DMS153 (cell line): ENCODE measurements at places on chromosomes 1 and 21.

DNA sequence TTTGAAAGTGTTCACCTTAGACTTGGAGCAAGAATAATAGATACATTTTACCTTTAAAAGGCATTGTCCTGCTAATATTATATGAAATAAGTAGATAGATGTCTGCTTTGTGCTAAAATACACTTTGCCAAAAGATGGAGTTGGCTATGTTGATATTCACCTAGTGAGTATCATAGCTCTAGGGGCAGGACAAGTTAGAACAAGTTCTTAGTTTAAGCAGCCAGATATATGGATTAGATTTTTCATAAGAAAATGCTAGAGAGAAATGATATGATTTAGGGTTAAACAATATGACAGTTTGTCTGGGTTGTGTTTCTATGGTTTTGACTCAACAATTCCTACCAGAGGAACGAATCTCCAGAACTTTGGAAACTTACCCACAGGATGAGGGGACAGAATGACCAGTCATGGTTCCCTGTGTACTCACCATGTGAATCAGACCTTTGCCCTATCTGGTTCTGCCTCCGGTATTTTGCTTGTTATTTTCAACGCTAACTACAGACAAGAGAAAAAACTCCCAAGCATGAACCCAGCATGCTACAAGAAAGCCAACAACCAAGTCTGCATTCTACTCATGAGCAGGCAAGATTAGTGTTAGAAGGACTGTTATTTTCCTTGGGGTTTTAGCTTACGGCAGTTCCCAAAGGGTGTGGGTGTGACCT is 1.7 kb downstream of the F5 start:
- no peak for DNase-seq

- no peak for DNase-seq
Observed at GRCh38 chr1:168135921-168136708, 615 bp downstream of the GPR161 start.

GRCh38 chr1:208324005-208324404 is 79.8 kb upstream of the PLXNA2 start:
- no peak for DNase-seq

DNA sequence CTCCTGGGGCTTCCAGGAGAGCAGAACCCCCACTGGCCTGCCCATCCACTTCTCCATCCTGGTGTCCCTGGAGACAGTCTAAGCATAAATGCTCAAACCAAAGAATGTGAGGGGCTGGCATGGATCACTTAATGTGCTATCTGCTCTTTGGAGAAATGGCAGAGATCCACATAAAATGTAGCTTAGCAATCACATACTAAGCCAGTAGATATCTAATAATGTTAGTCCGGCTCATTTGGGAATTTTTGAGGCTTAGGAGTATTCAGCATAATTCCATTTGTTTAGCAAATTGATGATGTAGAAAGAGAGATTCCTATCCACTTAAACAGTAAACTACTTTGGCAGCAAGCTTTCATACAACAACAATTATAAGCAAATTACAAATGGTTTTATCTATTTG is 90.7 kb downstream of the TENT5C start:
- no peak for DNase-seq

DNA sequence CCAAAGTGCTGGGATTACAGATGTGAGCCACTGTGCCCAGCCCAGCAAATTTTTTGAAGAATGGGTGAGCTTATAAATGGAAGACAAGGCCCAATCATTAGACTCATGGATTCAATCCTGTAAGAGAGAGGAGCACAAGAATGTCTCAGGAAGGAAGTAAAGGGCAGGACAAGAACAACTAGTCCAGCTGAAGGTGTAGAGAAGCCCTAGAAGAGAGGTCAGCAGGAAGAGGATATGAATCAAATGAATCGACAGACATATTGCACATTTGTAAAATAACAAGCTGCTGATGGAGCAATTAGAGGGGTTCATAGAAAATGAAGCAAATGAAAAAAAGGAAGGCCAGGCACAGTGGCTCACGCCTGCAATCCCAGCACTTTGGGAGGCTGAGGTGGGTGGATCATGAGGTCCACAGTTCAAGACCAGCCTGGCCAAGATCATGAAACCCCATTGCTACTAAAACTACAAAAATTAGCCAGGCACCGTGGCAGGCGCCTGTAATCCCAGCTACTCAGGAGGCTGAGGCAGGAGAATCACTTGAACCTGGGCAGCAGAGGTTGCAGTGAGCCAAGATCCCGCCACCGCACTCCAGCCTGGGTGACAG is 74.9 kb downstream of the MIS18A start:
- no peak for DNase-seq

DNA sequence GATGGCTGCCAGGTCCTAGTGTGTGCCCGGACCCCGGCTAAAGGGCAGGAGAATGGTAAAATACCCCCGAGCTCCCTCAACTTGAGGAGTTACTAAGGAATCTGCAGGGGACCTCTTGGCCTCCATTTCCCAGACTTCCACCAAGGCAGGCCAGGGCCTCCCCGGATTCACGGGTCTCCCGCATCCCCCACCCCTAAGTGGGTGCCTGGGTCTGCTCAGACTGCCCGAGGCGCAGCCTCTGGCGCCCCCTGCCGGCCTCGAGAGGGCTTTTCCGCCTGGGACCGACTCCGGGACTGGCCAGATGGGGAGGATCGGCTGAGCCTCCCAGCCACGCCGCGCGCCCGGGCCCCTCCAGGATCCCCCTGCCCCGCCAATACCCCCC is 1.7 kb downstream of the PLEKHG5 start:
- DNase-seq = peak; percentile 38

DNA sequence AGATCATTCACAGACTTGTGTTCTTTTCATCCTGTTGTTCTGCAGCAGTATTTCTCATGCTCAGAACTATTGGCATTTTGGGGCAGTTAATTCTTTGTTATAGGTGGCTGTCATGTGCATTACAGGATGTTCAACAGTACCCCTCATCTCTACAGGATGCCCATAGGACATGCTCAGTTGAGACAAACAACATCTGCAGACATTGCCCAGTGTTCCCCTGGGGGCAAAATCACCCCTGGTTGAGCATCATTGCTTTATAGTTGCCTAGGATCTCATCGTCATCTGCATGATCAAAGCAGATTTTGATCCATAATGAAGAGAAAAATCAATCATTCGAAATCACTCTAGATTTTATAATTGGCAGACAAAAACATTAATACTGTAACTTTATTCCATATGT is 222.5 kb upstream of the CACYBP start:
- DNase-seq = no peak

DNA sequence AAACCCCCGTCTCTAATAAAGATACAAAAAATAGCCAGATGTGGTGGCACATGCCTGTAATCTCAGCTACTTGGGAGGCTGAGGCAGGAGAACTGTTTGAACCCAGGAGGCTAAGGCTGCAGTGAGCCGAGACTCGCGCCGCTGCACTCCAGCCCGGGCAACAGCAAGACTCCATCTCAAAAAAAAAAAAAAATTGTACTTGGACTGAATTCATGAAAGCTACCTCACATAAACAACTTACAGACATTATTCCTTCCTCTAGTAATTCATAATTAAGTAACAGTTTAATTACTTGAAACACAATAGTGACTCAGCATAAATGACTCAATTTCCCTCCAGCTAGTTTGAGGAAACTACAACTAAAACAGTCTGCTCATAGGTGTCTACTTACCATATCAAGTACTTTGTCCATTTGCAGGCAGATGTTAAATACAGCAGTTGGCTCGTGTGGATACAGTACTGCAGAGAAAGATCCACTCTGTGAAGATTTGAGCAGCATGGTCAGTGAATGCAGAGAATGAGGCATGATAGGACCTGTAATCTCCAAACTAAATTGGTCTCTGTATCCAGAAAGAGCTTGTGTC is 9.4 kb downstream of the DONSON start:
- no peak for DNase-seq

DNA sequence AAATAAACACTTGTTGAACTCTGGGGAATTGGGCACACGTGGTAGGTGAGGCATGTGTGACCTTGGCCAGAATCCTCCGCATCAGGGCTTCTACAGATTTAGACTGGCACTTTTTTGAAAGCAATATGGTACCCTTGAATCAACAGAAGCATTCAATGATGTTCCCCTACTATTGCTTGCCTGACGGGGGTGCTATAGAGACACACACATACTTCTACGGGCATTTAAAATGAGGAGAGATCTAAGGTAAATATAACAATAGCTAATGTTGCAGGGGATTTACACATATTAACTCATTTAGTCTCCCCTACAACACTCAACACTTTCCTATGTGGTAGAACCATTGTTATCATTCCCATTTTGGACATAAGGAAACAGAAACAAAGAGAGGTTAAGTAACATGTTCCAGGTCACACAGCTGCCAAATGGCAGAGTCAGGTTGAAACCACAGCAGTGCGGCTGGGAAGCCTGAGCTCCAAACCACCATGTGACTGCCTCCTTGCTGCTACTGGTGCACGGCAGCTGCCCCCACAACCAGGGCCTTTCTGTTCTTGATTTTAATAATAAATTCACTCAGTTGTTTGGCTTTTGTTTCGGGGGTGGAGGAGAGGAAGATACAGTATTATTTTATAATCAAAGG is 147.4 kb downstream of the ZNF281 start:
- DNase-seq = no peak

DNA sequence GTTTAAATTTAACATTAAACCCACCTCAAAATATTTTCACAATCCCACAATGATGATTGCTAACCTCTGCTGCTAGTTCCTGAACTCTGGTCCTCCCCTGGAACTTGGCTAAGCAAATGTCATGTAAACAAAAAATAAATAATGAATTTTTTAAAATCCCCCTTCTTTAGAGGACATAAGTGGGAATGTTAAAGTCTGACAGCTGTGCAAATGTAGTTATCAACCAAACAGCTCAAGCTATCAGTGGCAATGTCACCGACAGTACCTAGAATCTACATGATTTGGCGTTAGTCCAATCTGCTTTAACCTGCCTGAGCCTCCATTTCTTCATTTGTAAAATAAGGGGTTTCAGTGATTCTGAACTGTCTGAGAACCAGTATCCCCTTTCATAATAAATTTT is 67.7 kb downstream of the GDAP2 start:
- DNase-seq = no peak

- DNase-seq = no peak
Observed at GRCh38 chr1:180166436-180166800, 11.7 kb downstream of the QSOX1 start.

- no peak for DNase-seq
Observed at GRCh38 chr1:161940866-161941591, 82.6 kb downstream of the OLFML2B start.

DNA sequence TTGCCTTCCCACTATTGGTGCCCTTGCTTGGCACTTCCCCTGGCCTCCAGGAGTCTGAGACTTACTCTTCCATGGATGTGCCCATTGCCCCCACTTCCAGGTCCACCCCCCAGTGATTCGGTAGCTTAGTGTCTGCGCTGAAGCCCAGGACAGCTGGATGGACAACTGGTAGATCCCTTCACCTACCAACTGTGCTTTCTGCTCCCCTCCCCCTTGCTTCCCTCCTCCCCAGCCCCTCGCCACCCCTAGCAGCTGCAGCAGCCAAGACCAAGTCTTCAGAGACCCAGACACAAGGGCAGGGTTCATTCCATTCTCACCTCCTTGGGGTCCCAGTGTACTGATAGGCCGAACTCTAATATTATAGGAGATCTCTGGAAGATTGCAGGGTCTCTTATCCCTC is 6.9 kb downstream of the LMNA start:
- DNase-seq = no peak

GRCh38 chr1:31714442-31715086 is 10.7 kb upstream of the COL16A1 start:
- peak; percentile 65 for DNase-seq

DNA sequence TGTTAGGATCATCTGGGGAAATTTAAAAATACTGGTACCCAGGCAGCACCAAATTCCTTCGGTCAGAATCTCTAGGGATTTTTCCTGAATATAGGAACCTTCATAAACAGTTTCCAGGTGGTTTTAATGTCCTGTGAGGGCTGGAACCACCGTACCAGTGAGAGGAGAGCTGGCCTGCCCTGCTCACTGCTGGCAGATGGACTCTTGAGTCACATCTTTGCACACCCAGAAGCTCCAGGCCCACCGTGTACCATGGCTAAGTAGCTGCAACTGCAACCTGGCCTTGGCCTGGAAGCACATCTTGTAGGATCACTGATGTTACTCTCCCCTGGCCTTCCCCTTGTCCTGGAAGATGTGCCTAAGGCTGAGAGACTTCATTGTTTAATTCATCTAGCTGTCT is 181.5 kb downstream of the DISC1 start:
- DNase-seq = no peak

- no peak for DNase-seq
Observed at GRCh38 chr1:230067871-230068620, 1.0 kb downstream of the GALNT2 start.

DNA sequence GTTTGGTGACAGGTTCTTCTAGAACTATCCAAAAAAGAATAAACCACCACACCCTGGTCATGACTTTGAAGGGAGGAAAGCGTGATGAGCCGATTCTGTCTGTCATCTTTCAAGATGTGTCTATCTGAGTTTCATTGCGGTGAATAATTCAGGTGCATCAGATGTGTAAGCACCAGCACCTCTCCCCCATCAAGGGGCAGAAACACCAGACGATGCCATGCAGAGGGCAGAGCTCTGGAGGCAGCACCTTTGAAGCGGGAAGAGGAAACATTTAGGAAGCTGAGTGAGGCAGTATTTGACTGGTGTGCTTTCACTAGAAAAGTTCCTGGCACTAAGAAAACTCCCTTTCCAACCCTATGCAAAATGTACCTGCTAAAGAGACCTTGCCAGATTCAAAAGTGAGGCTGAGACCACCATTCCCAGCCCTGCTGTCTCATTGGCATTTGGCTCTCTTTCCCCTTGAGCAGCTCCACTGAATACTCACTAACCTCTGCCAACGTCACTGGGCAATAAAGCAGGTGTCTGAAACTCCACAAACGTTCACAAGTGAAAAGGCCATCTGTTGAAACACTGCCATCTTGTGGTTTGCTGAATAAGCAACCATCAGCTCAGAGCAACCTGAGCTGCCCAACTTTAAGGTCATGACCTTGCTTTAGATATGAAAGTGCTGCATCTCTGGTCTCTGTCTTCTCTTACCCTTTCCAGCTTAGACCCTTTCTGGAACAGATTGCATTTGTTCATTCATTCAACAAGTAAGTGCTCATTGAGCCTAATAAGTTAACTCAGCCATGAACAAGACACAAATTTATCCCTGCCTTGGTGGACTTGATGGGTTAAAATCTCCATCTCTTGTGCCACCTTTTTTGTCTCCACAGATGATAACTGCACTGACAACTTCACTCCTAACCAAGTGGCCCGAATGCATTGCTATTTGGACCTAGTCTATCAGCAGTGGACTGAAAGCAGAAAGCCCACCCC is 228.6 kb downstream of the PAPPA2 start:
- DNase-seq = peak; percentile 85
